T follicular helper cell (primary cell): ENCODE measurements at places on chromosomes 4 and X.

DNA sequence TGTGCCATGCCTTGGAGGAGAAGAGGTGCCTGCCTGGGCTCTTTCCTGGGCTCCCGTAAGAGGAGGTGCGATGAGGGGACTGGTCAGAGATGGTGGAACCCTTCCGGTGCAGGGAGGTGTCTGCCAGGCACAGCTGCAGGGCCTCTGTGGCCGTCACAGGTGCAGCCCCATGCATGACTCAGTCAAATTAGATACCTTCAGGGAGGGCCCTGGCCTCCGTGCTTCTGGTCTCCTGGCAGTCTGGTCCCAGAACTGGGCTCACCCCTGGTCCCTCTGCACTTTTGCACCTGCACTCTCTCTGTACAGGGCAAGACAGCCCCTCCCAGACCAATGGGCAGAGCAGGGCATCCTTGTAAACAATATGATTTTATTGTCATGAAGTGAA, 49.9 kb upstream of the LRPAP1 start:
- no peak for DNase-seq

GRCh38 chr4:47737326-47737725, 100.5 kb downstream of the CORIN start:
- DNase-seq = no peak

DNA sequence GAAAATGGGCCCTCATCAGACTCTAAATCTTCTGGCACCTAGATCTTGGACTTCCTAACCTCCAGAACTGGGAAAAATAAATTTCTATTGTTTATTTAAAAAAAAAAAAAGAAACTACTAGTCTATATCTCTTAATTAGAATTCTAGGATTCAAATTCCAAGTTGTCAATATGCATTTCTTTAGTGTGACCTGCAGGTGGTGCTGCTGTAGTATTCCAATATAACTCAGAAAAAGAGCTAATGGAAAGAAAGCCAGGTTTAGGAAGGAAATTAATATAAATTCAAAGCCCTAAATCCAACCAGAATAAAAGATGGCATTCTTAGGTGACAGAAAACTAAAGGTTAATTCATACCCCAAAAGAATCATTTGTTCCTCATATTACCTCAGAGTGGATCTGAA, 80.0 kb upstream of the NALF2 start:
- DNase-seq = no peak

- DNase-seq = no peak
Measured at GRCh38 chr4:124861761-124862160, 149.2 kb upstream of the ANKRD50 start.

- DNase-seq = no peak
Measured at GRCh38 chr4:76830964-76831703, 66.8 kb downstream of the SOWAHB start.

- DNase-seq = no peak
Measured at GRCh38 chr4:85741921-85742591, 267.1 kb downstream of the ARHGAP24 start.

DNA sequence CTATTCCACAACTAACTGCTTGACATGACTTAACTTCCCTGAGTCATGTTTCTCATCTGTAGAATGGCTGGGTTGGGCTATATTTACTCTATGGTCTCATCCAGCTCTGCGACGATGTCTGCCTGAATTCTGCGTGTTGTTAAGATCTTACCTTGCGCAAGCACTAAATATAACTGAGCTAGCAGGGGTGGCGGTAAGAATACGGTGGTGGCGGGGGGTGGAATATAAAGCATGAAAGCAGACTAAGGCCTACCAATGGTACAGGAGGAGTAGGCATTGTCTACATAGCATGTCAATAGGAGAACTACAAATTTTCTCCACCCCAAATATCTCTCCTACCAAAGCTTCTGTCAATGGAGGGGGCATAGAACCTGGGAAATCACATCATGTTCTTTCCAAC, 45.7 kb upstream of the DCLK2 start:
- DNase-seq = no peak

GRCh38 chr4:169566021-169566818, 46.2 kb downstream of the NEK1 start:
- no peak for DNase-seq

GRCh38 chr4:2489841-2490552, 21.1 kb downstream of the RNF4 start:
- DNase-seq = no peak

DNA sequence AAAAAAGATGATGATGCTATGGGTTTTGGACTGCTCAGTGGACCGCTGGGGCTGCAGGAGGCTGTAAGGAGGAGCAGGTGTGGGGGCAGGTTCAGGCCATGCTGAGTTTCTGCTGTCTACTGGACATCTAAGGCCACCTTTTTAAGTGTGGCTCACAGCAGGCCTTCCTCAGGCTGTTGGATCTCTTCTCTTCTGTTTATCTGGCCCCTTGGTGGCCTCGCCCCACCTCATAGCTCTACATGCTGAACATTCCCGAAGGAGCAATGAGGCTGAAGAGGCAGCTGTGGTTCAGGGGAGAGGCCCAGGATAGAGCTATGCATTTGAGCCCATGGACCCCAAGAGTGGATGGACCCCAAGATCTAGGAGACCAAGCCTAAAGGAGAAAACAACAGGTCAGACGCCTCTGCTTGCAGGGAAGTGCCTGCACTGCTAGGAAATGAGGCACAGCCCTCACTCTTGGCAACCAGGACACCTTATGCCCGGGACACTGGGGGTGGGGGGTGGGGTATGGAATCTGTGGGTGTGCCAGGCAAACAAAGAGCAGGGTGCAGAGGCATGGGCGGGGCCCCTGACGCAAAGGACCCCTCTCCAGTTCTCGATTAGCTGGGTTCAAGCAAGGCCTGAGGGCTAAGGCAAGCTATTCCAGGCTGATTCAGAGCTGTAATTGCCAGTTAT, 168.9 kb downstream of the BCOR start:
- no peak for DNase-seq

DNA sequence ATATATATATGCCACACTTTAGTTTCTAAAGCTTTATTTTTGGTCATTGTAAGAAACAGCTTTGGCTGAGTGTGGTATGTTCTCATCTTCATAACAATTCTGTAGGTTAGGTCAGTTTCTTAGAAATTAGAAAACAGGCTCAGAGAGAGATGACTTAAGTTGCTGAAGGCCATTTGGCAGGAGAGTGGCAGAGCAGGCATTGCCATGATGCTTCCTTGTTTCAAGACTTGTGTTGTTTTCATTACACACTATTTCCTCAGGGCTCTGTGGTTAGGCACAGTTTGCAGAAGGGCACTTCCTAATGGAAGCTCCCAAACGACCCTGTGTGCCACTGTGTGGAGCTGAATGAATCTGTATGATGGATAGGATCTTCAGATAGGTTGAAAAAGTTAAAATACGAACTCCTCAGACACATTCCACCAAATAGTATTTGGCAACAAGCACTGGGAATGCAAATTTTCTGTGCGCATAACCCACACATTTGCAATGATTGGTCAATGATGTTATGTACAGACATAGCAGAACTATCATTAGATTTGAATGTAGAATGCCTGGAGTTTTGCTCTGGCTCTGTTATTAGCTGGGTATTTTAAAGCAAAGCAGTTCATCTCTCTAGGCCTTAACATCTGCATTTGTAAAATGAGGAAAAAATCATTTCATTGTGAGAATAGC, 274.3 kb upstream of the HS3ST1 start:
- no peak for DNase-seq
